ENCODE measurements at places on chromosomes 5 and 9.

DNA sequence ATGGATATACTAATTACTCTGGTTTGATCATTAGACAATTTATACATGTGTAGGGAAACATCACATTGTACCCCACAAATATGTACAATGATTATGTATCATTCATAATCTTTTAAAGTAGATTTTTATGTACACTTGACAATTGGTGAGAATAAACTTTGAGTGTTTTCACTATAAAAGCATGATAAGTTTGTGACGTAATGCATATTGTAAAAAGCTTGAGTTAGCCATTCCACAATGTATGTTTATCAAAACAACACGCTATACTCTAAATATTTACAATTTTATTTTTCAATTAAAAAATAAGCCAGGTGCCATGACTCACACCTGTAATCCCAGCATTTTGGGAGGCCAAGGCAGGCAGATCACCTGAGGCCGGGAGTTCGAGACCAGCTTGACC, 360.1 kb upstream of the ITGA1 start:
- DNase-seq = no peak

- no peak for DNase-seq
These were observed 14.7 kb upstream of the PALM2AKAP2 start for GRCh38 chr9:109765278-109765677.

- DNase-seq = no peak
These were observed 42.7 kb downstream of the FBXL17 start for GRCh38 chr5:108339220-108339619.

GRCh38 chr5:117454716-117455212, 880.1 kb upstream of the SEMA6A start:
- peak; percentile 9 for DNase-seq

GRCh38 chr5:177528631-177529030, 11.9 kb upstream of the DDX41 start:
- DNase-seq = no peak

GRCh38 chr9:111659691-111660090, 1.7 kb upstream of the GNG10 start:
- no peak for DNase-seq

- DNase-seq = peak; percentile 15
These were observed 49.4 kb downstream of the ITGA1 start for GRCh38 chr5:52837068-52837467.

- DNase-seq = no peak
These were observed 463.2 kb upstream of the ZNF608 start for GRCh38 chr5:125209650-125210049.

DNA sequence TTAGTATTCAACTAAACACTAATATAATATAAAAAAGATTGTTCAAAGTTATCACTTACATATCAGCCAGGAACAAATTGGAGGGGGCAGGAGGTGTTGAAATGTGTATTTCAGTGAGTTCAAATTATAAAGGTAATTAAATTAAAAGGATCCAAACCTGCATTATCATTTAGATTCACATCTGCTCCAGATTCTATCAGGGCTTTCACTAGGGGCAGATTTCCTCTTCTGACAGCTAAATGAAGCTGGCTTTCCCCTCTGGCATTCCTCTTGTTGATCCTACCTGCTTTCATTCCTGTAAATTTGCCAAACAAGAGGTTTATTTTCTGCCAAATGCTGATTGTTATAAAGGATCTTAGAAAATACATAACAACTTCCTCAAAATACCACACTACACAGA, 86.3 kb upstream of the GCNT4 start:
- no peak for DNase-seq

DNA sequence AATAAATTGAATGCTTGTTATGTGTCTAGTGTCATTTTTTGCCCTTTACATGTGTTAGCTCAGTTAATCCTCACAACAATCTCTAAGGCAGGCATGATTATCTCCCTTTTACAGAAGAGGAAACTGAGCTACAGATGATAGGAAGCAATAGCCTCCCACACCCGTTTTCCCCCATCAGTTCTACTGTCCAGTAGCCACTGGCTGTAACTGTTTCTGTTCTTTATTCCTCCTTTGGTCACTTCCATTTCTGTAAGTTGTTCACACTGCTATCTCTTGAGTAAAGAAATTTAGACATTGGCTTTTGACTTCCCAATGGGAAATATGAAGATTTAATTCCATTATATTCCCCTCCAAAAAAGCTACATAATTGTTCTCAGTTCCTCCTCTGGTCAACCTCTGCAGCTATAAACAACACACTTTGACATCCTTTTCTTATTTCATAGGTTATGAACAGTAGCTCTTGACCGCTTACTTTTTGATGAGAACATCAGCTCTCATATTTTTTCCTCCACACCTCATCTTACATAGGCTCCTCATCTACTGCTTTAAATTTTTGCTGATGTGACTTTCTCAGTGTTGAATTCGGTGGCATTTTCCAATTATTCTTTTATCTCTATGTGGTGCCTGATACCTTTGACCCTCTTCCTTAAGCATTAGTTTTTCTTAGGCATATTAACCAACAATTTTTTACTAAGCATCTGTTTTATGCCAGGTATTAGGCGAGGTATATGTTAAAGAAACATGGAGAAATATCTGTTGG, 21.4 kb downstream of the SPZ1 start:
- DNase-seq = no peak

GRCh38 chr9:83986195-83986594, 5.6 kb downstream of the RMI1 start:
- no peak for DNase-seq

GRCh38 chr9:98342820-98343210, 87.4 kb upstream of the TBC1D2 start:
- no peak for DNase-seq

- no peak for DNase-seq
These were observed 45.9 kb downstream of the TTC1 start for GRCh38 chr5:160054831-160055230.

GRCh38 chr9:77304543-77304942, 127.2 kb downstream of the VPS13A start:
- no peak for DNase-seq

DNA sequence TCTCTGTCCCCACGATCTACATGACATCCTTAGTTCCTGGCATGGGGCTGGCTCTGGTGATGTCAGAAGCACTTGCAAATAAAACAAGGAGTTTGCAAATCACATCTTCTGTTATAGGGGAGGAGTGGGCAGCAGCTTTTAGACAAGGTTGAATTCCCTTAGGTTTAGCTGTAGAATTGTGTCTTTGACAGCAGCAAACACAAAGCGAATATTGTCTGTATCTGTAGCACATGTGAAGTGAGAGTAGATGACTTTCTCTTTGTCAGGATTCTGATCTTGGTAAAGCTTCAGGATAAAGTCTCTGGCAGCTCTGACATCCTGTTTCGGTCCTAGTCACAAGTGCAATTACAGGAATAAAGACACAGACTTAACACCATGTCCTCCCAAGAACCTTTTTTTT, 224.3 kb downstream of the GNA14 start:
- no peak for DNase-seq

DNA sequence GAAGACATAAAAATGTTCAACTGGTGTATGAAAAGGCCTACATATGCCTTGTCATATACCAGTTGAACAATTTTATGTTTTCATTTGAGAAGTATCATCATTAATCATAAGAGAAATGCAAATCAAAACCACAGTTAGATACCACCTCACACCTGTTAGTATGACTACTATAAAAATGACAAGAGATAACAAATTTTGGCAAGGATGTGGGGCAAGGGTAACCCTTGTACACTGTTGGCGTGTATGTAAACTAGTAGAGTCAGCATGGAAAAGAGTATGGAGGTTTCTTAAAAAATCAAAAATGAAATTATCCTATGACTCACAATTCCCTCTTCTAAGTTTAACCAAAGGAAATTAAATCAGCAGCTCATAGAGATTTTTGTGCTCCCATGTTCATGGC, 250.4 kb upstream of the ST8SIA4 start:
- no peak for DNase-seq

Measured in neuronal stem cell (in vitro differentiated cells).